Activated naive CD4-positive, alpha-beta T cell treated with Interleukin-2 at 50 U/mL for 16 hours (primary cell): ENCODE measurements at places on chromosomes 2 and 18.

DNA sequence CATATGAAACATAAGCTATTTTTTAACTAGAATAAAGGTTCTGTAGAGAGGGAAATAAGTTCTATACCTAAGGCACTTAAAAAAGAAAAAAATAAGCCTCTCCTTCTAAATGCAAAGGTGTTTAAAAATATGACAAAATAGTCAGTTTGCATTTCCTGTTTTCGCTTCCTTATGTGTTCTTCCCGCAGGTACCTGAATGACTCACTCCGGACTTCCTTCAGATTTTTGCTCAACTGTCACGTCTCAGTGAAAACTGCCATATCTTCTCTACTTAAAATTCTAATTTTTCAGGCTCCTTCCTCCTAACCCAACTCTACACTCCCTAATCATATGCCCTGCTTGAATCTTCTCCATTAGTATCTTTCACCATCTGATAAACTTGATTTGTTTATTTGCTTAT, 1333.1 kb downstream of the LRP1B start:
- no peak for DNase-seq

DNA sequence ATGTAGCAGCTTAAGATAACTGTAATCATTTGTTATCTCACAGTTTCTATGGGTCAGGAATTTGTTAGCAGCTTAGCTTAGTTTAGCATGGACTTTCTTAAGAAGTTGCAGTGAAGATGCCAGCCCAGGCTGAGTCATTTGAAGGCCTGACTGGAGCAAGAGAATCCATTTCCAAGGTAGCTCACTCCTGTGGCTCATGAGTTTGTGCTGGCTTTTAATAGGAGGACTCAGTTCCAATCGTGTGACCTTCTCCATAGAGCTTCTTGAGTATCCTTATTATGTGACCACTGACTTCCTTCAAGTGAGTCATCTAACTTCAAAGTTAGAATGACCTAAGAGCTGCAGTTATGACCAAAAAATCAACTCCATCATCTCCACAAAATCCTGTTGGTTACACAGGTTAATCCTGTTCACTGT, 1.4 kb downstream of the GPATCH11 start:
- DNase-seq, result no peak

DNA sequence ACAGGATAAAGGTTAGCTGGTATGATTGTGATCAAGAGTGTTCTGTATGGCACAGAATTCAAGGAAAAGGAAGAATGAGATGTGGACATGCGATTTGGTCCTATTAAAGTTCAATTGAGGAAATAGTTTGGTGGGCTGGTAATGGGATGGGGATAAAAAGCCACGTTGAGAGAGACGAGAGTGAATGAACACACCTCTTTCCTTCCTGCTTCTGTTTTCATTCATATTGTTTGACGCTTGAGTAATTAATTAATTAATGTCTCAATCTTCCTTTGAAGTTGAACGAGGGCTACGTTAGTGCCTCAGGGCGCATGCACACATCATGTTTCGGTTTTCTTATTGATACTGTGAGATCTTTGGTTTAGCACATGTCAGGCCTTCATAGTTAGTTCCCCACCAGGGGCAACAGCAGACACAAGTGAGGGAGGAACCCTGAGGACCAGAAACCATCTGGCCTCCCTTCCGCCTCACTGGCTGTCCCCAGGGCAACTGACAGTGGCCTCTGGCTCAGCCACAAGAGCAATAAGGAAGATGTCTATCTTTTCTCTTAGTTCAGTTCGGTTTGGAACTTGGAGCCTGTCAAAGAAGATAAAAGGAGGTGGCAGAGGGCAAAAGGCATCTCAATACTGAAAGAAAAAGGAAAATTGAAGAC, 116.0 kb downstream of the LIPG start:
- no peak for DNase-seq

DNA sequence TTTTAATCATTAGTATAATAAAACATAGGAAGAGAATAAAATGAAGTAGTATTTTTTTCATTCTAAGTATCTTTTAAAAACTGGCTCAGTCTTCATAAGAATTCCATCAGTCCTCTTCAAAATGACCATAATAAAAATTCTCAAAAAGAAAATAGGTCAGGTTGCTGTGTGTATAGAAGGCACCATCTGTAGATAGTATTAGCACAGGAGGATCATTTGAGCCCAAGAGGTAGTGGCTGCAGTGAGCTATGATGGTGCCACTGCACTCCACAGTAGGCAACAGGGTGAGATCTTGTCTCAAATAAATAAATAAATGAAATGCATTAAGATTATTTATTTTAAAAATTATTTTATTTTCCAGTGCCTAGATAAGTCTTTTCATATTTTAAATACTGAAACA, 475.8 kb downstream of the ZNF804A start:
- DNase-seq, result no peak

- DNase-seq, result no peak
Measured at GRCh38 chr2:203940039-203940438, 3.5 kb downstream of the ICOS start.

- DNase-seq, result no peak
Measured at GRCh38 chr2:83069724-83070123, 1389.4 kb downstream of the SUCLG1 start.
